ENCODE measurements at places on chromosomes 6 and 20.

DNA sequence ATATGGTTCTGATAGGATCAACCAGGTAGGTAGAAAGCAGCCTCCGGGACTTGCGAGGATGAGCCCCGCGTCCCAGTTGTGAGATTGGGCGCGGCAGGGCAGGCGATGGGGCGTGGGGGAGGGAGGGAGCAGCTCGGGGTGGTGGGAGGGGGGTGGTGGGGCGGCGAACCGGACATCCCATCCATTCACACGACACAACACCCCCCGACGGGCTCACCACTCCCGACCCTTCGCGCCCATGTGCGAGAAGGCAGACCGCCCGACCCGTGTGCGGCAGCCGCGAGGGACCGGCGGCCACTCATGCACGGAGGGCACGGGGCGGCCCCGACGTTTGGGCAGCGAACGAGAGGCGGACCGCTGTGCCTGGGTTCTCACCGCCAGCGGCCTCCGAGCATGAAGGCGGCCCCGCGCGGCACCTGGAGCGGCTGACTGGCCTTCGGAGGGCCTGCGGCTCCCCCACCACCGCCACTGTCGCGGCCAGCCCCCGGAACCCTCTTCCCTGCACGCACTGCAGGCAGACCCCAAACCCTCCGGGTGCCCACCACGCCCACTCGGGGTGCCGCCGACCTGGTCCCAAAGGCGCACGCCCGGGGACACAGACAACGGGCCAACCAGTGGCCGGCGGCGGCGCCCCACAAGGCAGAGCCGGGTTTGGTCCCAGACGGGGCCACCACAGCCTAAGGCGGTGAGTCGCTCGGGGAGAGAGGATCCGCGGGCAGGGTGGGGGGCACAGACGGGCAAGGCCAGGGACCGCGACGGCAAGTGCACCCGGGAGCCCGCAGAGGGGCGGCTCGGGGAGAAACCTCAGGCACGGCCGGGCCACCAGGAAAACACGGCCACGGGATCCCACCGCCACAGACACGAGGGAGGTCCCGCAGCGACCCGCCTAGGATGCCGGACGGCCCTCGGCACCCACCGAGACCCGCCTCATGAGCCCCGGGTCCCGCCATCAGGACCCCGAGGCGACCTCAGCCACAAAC, 769.2 kb upstream of the DEFB115 start:
- no peak for DNase-seq

- DNase-seq: no peak
Observed at GRCh38 chr6:146620655-146621054, 21.9 kb downstream of the ADGB start.

DNA sequence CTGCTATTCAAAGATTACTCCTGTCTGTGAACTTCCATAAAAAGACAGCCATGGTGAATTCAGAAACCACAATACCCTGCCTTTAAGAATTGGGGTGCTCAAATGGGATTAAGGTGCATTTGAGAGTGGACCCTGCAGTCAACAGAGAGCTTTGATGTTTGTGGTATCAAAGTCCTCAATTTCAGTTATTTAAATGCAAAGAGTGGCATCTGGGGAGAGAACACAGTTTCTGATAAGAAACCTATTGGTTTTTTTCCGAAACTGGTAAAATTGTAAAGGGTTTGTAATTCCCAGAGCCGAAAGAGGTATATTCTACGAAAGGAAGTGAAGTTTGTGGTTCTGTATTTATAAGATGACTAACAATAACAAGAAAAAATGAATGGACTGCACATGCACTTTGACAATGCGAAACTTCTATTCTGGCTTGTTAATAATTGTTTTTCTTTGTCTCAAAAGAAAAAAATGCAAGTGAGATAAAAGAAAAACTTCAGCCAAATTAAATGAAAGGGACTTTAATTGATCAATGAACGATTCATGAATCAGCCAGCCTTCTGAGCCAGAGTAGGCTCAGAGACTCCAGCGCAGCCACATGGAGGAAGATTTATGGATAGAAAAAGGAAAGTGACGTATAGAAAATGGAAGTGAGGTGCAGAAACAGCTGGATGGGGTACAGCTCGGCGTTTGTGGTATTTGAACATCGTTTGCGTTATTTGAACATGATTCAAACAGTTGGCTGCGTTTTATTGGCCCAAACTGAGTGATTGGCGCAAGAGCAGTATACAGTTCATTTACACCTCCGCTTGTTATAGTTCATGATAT, 70.5 kb upstream of the DUSP22 start:
- no peak for DNase-seq

GRCh38 chr20:22382742-22383141, 201.6 kb downstream of the FOXA2 start:
- DNase-seq: no peak

GRCh38 chr20:63951398-63952209, 4.6 kb downstream of the UCKL1 start:
- DNase-seq: no peak

DNA sequence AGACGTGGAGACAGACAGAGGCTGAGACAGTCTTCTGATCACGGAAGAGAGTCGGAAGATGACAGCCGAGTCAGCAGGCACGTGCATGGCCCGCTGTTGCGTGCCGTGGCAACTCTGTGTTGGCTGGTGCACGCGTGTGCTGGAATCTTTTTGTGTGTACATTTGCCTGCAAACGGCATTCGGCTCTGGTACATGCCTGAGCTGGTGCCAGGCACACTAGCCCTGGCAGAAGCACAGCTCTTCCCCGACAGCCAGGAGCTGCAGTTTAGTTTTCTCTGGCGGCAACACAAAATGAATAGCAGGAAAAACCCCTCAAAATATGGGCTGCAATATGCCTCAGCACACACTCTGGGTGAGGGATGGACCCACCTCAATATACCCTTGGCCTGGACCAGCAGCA, 769 bp upstream of the PDYN start:
- DNase-seq: no peak

- DNase-seq: no peak
Observed at GRCh38 chr20:48819821-48820648, 7.8 kb downstream of the PREX1 start.

DNA sequence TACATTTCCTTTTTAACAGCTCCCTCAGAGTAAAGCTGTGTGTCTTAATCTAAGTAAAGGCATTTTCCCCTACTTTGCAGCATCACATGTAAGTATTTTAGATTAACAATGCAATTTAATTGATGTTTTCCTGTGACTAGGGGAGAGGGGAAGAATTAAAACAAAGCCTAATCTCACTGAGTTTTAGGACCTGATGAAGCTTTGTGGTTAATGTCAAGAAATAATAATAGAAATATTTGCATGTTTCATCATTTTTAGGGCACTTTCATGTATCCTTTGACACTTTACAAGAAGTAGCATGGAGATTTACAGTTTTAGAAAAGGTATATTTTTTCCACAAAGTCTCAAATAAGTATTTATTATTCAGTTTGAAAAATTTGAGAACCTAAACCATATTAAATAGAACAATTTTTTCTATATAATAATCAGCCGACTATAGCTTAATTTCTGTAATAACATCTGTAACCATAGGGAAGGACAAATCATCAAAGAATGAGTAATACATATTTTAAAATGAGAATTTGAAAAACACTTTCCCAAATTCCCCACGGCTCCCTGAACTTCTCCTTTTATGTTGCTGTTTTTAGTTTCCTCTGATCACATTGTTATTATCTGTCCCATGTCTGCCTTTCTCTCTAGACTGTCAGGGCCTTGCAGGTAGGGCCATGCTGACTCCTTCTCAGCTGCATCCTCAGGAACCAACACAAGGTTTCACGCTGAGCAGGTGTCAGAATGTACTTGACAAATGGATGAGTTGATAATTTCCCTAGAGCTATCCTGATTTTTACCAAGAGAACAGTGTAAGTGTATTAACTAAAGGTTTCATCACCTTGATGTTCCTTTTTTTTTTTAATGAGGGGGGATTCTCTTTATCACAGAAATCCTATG, 338.1 kb downstream of the SYNE1 start:
- DNase-seq: no peak

DNA sequence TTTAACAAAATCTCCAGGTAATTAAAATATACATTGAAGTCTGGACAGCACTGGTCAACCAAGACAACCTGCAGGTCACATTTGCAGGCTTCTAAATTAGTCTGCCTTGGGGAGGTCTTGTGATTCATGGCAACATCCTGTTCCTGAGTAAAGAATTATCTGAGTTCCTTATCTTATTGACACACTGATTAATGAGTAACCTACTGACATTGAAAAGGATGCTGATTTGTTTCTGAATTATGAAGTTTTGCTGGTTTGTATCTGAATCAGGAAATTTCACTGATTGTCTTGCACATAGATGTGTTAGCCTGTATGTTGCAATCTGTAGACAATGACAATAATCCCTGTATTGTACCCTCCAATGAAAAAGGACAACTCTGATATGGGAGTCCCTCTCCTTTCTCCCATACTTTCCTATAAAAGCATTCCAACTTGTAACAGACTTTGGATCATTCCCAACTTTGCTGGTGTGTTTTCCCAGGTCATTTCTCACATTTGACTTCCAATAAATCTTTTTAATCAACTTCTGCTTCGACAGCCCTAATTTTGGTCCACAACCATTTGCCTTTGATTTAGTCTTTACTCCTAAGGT, 80.0 kb downstream of the LAMP5 start:
- DNase-seq: no peak
